ENCODE measurements at places on chromosomes 3 and 15. TPM values are rescaled to one million over a fixed set of nuclear protein-coding genes. Genes with fewer than 3 reads are reported as not detected.

SNX22 gene
- total RNA-seq, result not detected

LRRC2 gene
- 2.0 TPM for total RNA-seq

COL7A1 gene
- total RNA-seq, result 4.8 TPM

APOD gene
- total RNA-seq, result 26.6 TPM

PIF1 gene
- 15.0 TPM for total RNA-seq

GCNT3 gene
- 0.33 TPM for total RNA-seq

XCR1 gene
- not detected for total RNA-seq

TPRG1 gene
- 1.7 TPM for total RNA-seq

LRRIQ4 gene
- not detected for total RNA-seq

MCF2L2 gene
- total RNA-seq, result 0.62 TPM

LTK gene
- total RNA-seq, result 0.36 TPM

SI gene
- not detected for total RNA-seq

ERC2 gene
- not detected for total RNA-seq

TRAT1 gene
- total RNA-seq, result not detected

TMCO5A gene
- not detected for total RNA-seq

PRSS50 gene
- total RNA-seq, result not detected

STRC gene
- not detected for total RNA-seq

CNTN3 gene
- 1.0 TPM for total RNA-seq

SPTBN5 gene
- 3.0 TPM for total RNA-seq

NPAP1 gene
- not detected for total RNA-seq
